ENCODE measurements at places on chromosomes 16 and 17. TPM values are rescaled to one million over a fixed set of nuclear protein-coding genes. Genes with fewer than 3 reads are reported as not detected.

The TBC1D3I gene
- total RNA-seq = under 0.01 TPM

The TLCD3A gene
- total RNA-seq = 13.4 TPM

The ZFP3 gene
- total RNA-seq = 1.7 TPM

The FOXC2 gene
- 1.3 TPM for total RNA-seq

The TSPAN10 gene
- 0.18 TPM for total RNA-seq

The PITPNM3 gene
- 2.2 TPM for total RNA-seq

The ODAD4 gene
- 0.18 TPM for total RNA-seq

The TBC1D3C gene
- not detected for total RNA-seq

The KRTAP9-2 gene
- total RNA-seq = not detected

The ADAMTS18 gene
- 6.6 TPM for total RNA-seq

The TMED6 gene
- total RNA-seq = not detected

The C17orf78 gene
- not detected for total RNA-seq

The WDR59 gene
- total RNA-seq = 13.1 TPM

The C16orf74 gene
- total RNA-seq = 17.4 TPM

The TPPP3 gene
- total RNA-seq = 0.28 TPM

The NPIPA8 gene
- total RNA-seq = 0.47 TPM

The EMP2 gene
- total RNA-seq = 8.8 TPM

The SLC12A3 gene
- total RNA-seq = not detected

The CSH2 gene
- total RNA-seq = not detected

The DRC3 gene
- 1.3 TPM for total RNA-seq

The ZNF385C gene
- not detected for total RNA-seq

The IGSF6 gene
- not detected for total RNA-seq

The SLC52A1 gene
- under 0.01 TPM for total RNA-seq

The LLGL2 gene
- total RNA-seq = 2.8 TPM

The CACNG1 gene
- not detected for total RNA-seq

Measured in endothelial cell of coronary artery (primary cell).